ENCODE measurements at places on chromosomes 5 and 9. TPM values are rescaled to one million over a fixed set of nuclear protein-coding genes. Genes with fewer than 3 reads are reported as not detected.

- H3K4me1 ChIP-seq: peaks cover 70% of the 10 kb centered on the region
- peak overlapping the region; percentile 100 for H3K4me3 ChIP-seq
- H3K27me3 ChIP-seq: peaks cover 10% of the 10 kb centered on the region
- H3K27ac ChIP-seq: no peak overlapping the region
- DNase-seq: no peak
These were observed 2.7 kb downstream of the RPL37 start for GRCh38 chr5:40832345-40832744.

DNA sequence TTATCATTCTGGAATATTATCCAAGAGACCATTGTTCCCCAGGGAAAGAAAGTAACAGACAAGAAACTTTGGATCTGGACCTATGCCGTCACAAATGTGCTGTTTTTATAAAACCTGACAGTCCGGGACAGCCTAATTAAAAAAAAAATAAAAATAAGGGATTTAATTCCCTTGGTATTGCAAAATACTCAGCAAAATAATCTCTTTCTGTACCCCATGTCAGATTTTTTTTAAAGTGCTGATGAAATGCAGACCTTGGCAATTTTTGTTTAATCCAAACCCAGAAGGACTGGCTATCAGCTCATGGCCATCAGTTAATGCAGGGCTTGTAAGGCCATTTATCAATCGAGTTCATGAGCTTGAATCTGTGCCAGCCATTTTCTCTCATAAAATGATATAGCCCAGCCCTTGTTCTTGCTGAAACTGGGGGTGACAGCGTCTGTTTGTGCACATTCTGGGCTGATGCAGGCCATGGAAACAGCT is 162.7 kb upstream of the S1PR3 start:
- H3K27me3 ChIP-seq: peaks cover 12% of the 10 kb centered on the region
- no peaks in the 10 kb centered on the region for H3K36me3 ChIP-seq
- DNase-seq: no peak

DNA sequence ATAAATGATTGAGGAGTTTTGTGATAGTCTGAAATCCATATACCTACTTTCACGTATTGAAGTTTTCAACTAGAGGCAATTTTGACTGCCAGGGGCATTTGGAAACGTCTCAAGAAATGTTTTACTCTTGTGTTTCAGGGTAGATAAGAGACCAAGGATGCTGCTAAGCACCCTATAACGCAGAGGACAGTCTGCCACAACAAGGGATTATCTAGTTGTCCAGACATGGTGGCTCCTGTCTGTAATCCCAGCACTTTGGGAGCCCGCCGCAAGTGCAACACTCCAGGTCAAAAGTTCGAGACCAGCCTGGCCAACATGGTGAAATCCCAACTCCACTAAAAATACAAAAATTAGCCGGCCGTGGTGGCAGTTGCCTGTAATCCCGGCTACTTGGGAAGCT is 133.7 kb upstream of the CCNG1 start:
- no peaks in the 10 kb centered on the region for H3K36me3 ChIP-seq
- H3K27ac ChIP-seq: no peak overlapping the region
- no peak for DNase-seq
- peaks cover 6% of the 10 kb centered on the region for H3K4me1 ChIP-seq

DNA sequence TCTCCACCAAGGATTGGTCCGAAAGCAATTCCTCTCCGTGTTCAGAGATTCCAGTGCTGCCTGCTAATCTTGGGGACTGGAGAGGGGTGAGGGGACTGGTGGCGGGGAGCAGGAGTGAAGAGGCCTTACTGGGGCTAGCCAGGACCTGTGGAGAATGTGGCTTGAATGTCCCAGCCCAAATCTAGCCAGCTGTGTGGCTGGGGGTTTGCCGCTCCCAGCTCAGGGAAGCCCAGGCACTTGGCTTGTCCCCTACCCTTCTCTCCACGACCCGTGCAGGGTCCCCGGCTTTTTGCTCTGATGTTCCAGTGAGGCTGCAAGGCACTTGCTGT is 2.4 kb downstream of the N4BP3 start:
- H3K4me3 ChIP-seq: peak overlapping the region; percentile 85
- peak overlapping the region; percentile 75 for H3K27ac ChIP-seq
- H3K4me1 ChIP-seq: peaks cover 32% of the 10 kb centered on the region
- peaks cover 46% of the 10 kb centered on the region for H3K27me3 ChIP-seq

Gene MTAP
- total RNA-seq: 106 TPM

Gene MYMK
- total RNA-seq: not detected
